WERI-Rb-1 (cell line): ENCODE measurements at places on chromosomes 7 and 10.

DNA sequence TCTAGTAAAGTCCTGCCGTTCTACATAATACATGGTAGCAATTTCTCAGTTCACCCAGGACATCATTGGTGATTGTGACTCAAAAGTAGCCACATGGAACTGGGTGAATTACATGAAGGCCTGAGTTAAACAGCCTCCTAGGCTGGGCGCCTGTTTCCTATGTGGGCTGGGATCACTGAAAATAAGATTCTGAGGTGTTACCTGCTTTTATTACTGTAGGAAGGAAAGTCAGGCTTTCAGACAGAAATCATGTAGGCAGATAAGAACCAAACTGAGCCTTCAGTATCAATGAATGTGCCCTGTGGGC is 160.4 kb downstream of the CAMK1D start:
- DNase-seq = no peak

DNA sequence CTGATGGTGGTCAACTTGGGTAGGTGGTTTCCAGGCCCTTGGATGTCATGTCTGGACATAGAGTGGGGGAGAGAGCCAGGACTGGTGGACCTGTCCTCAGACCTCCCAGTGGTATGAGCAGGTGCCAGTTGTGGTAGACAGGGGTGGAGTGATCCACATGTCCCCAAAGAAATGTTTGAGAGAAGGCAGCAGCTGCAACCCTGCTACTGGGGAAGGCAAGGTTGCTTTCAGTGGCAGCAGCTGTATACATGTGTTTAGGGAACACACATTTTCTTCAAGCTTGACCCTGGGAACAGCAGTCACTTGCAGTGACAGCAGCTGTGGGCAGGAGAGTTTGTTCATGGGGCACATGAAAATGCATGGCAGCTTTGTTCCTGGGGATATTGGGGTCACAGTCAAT is 882.6 kb upstream of the C7orf33 start:
- no peak for DNase-seq

DNA sequence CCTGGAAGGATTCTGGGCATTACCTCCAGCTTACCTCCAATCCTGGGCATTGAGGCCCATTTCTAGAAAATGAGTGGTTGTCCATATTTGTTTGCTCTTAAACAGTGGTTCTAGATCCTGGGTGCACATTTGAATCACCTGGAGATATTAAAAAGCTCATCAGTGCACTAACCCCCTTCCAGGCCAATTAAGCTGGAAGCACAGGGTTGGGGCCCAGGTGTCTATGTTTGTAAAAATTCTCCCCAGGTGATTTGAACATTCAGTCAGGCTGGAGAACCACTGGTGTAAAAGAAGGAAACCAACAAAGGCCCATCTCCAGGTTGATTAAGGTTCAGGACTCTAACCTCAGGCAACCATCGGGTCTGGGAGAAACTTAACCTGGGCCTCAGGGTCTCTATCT is 102.6 kb upstream of the NANOS1 start:
- DNase-seq = no peak

- DNase-seq = no peak
Measured at GRCh38 chr10:33215154-33215553, 119.3 kb downstream of the NRP1 start.

DNA sequence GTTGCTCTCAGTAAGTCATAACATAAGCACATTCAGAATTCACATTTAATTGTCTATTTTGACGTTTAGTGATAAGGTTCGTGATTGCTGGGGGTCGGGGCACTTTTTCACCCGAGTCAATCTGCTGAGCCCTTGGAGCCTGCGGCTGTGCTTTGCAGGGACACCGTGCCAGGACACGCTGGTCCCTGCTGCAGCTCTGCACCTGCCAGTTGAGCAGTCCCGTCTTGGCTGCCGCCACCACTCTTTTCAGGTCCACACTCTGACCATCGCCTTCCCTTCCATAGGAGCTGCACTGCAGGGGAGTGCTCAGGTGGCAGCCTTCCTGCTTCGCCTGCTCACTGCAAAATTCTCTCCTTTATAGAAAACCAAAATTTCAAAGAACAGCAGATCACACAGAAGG is 36.4 kb downstream of the CUL1 start:
- no peak for DNase-seq
